Cerebellar cortex (tissue), 1 donor: ENCODE measurements at places on chromosomes 7 and 10.

- no peak for DNase-seq
Measured at GRCh38 chr10:88920986-88921593, 31.5 kb downstream of the ACTA2 start.

- DNase-seq = no peak
Measured at GRCh38 chr10:93066544-93066913, 5.9 kb downstream of the CYP26C1 start.

- peak; percentile 51 for DNase-seq
Measured at GRCh38 chr10:96229568-96230030, 41.8 kb downstream of the BLNK start.

- DNase-seq = peak; percentile 77
Measured at GRCh38 chr10:87860156-87860795, 3.1 kb downstream of the KLLN start.

DNA sequence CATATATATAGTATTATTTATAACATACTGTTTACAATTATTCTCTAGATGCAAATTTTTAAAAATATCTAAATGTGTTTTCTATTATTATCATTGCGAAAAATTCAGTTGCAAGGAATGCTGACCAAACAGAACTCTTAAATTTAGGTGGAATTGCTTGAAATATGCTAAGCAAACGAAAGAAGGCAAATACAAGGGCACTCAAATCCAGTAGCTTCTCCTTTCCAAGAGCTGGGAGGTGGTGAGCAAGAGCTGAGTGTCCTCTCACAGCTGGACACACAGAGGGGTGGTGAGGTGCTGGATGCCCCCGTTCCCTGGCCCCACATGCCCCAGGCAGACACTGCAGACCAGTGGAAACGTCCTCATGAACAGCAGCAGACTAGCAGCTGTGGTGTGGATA is 166.0 kb downstream of the TAX1BP1 start:
- DNase-seq = no peak

DNA sequence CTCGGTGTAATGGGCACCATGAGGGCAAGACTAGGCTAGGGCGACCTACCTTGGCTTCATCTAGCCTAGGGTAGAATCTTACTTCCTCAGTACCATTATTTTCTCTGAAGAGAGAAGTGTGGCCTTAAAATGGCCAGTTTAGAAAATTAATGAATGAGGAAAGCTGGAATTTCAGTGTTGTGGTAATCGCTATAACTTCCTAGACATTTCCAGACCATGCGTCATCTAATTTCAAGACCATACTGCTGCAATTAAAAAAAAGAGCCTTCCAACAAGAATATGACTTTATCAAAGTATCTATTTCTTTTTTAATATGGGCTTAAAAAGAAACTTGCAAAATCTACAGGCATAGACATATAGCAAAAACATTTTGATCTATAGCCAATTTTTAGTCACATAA is 68.5 kb downstream of the CPVL start:
- no peak for DNase-seq

DNA sequence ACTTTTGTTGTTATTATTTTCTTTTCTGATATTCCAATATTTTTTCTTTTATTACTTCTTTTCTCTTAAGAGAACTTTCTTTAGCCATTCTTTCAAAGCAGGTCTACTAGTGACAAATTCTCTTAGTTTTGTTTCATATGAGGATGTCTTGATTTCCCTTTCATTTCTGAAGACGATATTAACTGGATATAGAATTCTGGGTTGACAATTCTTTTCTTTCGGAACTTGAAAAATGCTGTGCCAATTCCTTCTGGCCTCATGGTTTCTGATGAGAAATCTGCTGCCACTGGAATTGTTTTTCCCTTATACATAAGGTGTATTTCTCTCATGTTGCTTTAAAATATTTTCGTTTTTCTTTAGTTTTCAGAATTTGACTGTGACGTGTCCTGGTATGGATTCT is 97.0 kb upstream of the KIF5B start:
- DNase-seq = no peak

DNA sequence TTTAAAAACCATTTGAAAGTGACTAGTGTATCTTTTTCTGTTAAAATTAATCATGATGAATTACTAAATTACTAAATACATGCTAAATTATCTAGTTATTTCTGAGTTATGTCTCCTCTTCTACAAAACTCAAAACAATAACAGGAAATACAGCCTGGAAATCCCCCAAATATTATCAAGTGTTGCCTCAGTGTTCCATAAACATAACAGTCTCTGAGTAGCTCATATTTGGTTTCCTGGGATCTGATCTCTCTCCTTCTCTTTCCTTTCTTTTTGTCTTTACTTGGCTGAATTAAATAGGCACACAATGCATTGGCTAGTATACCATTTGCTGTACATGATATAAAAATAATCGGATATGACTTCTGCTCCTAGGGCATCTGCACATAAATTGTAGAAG is 277.6 kb upstream of the IGFBP3 start:
- DNase-seq = no peak

GRCh38 chr10:29254123-29255046 is 34.5 kb upstream of the LYZL1 start:
- no peak for DNase-seq
